ENCODE measurements at places on chromosomes 7 and 10. TPM values are rescaled to one million over a fixed set of nuclear protein-coding genes. Genes with fewer than 3 reads are reported as not detected.

Gene UNC5B
- total RNA-seq: 3.1 TPM

Gene C7orf25
- total RNA-seq: 2.0 TPM

Gene MBL2
- total RNA-seq: not detected

Gene ACHE
- 2.3 TPM for total RNA-seq

Gene GJD4
- total RNA-seq: not detected

Gene PRSS1
- not detected for total RNA-seq

Gene ANKRD1
- 52.3 TPM for total RNA-seq
